PC-9 (cell line): ENCODE measurements at places on chromosomes 6 and 20.

DNA sequence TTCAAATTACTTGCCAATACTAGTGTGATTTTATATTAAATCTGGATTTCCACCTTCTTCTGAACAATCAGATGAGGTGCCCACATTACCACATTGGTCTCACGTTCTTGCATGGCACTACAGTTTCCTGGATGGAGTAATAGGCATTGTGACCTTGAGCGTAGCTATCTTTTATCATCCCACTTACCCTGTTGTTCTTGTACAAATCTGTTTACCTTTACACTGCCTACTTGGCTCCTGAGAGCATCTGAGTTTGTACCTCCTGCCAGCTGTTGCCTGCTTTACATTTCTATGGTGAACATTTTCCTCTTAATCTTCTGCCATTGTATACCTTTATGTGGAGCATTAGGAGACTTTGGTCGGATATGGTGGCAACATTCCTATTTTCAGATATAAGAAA is 90.7 kb downstream of the AKAP7 start:
- no peak for DNase-seq

GRCh38 chr6:141265756-141266623 is 866.7 kb upstream of the GJE1 start:
- no peak for DNase-seq

DNA sequence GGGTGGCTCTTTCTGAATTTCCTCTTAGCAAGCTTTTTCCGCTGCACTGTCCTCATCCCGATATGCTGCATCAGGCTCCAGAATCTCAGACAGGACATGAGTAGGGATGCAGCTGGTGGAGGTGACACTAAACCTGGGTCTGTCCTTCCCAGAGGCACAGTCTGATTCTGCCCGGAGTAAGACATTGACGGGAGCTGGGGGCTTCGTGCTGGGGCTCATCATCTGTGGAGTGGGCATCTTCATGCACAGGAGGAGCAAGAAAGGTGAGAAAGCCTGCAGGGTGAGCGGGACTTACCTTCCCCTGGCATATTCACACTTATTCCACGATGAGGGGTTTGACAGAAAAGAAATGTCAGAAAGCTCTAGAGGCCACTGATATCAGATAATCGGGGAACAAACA is 9.8 kb downstream of the HLA-DPB1 start:
- DNase-seq, result no peak

DNA sequence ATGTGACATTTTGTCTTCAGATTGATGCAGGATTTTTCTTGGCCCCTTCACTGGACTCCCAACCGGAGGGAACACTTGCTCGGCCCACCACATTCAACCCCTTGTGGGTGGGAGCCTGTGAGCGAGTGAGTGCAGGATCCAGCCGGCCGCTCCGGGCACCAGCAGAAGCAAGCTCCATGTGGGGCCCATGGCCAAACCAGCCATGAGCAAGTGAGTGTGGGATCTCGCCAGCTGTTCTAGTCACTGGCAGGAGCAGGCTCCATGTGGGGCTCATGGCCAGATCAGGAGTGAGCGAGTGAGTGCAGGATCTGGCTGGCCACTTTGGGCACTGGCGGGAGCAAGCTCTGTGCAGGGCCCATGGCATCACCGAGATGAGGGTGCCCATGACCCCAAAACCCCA is 42.6 kb downstream of the OSTM1 start:
- DNase-seq, result no peak

- DNase-seq, result no peak
Measured at GRCh38 chr6:64736421-64736950, 970.5 kb downstream of the EYS start.

DNA sequence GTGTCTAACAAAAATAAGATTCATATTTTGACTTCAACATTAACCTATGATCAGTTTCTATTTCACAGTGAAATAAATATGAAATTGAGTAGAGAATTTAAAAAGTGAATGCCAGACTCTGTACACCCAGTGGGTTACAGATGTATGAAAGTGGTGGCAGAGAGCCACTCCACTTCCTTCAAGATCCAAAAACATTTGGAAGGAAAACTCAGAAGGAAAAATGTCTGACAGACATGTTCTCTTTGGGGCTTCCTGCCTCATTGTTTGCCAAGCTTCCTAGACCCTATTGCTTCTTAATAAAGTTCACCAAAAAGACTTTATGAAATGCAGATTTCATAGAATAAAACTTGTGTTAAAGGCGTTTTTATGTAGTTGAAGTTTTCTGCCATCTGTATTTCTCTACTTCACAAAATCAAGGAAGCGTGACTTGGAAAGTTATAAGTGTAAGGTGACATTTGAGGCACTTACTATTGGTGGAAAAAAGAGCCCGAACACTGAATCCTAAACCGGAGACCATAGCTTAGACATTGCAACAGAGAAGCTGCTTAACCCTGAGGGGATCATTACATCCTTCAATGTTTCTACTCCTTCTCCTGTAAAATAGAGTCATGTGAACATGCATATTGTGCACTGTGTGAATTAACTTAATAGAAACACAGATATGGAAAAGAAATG is 12.8 kb downstream of the HMGCLL1 start:
- DNase-seq, result no peak

- no peak for DNase-seq
Measured at GRCh38 chr6:156943816-156944215, 166.6 kb downstream of the ARID1B start.

- no peak for DNase-seq
Measured at GRCh38 chr6:141484711-141485110, 648.0 kb upstream of the GJE1 start.

DNA sequence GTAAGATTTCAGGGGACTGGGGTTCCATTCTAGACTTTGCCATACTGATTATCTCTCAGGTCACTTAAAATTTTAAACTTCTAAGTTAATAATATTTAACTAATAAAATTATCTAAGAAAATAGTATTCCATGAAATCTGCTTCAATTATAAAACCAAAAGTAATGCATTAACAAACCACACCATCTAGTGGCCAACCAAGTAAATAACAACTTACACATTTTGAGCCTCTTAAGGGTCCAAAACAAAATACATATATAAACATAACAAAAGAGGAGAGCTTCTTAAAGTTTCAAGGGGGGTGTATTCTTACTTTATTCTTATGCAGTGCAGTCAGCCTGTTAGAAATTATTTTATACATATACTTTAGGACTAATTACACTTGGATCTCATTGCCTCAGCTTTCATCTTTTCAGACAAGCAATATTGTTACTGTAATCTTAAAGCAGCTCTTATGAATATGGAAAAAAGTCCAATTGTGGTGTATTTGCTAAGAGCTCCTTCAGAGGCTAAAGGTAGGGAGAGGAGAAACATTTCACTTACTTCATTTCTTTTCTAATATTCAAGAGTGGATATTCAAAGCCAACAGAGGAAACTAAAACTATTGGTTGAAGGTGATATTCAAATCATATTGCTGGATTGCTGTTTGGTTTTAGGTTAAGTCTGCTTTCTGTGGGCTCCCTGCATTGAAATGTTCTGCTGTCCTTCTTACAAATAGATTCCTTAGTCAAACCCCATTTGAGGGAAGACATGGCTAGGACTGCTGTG is 199.7 kb upstream of the SIM1 start:
- no peak for DNase-seq

DNA sequence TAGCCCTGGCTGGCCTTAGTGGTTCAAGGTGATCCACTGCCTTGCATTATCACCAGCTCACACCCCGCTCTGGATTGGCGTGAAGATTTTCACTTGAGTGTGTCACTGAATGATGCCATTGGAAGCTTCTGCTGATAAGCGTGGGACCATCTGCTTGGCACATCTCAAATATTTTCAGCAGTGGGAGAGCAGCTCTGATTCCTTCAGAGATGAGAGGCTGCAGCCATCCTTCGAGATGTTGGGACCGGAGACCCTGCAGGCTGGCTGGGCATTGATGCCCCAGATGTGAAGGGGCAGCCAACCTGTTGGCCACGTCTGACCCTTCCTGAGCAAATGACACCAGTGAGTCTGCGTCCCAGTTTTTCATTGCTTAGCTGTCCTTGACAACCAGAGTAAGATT is at the start of gene MAS1:
Gene MAS1, plus strand, starts transcription at position 197 of the 400 bp plus-strand sequence. CDS start 15,968 bp downstream, outside the sequence.
- DNase-seq, result no peak

DNA sequence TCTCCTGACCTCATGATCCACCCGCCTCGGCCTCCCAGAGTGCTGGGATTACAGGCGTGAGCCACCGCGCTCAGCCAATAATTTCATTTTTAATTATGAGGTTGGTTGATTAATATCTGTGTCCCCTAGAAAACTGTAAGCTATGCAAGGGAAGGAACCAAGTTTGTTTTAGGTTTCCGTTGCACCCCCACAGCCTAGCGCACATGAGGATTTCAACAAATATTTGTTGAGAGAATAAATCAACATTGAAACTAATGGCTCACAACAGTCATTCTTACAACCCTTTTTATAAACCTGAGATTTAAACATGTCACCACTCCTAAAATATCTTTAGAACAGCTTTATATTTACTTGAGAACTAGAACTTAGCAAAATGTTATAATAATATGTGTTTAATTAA is 114.0 kb upstream of the CARMIL1 start:
- DNase-seq, result no peak

- no peak for DNase-seq
Measured at GRCh38 chr6:105790635-105791034, 295.5 kb upstream of the PRDM1 start.

DNA sequence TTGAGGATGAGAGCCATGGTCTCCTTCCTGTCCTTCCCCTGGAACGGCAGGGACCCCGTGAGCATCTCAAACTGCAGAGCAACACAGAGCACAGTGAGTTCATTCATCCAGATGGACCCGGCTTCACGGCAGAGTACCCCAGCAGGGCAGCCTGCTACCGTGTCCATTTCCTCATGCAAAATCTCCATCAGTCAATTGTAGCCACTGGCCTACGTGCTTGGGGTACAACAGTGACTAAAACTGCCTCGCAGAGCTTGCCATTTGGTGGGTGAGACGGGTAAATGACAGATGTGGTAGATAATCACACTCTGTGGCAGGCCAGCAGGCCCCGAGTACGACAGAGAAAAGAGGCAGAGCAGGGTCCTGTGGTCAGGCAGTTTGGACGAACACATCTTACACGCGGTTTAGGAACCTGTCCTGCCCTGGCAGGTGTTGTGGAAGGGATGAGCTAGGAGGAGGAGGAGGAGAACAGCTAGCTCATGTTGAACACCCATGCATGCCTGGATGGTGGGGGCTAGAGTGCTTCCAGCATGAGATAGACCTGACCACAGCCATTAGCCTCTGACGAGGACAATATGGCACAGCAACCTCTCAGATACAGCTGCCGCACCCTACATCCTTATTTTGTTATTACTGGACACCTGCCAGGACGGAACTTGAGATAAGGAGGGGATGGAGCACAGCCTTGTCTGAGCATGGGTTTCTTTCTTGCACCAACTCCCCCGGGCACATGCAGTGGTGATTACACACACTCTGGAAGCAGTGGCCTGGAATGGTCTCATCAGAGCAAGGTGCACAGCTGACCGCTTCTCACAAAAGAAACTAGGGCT is 95.6 kb downstream of the RAMACL start:
- peak; percentile 46 for DNase-seq

DNA sequence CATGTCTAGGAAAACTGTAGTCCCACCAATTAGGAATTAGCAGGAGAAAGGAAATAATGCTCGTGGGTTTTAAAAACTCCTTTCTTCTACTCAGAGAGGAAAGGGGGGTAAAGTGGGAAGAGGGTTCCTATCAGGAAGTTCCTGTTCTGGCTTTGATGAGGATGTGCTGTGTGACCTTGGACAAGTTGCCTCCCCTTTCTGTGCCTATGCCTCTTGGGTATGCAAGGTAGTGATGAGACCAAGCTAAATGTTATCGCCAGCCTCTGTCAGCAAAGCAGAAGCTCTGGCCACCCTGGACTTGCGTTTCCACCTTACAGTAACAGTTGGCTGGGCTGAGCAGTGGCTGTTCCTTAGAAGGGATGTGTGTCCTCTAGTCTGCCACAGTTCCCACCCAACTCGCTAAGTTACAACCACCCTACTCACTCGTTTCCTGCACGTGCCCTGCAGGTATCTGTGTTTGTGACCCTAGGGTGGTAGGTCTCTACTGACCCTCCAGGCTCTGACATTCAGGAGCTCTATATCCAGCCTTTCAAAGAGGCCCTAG is 110.0 kb downstream of the PREX1 start:
- DNase-seq, result no peak

GRCh38 chr6:104768906-104769305 is 90.8 kb downstream of the HACE1 start:
- DNase-seq, result no peak

DNA sequence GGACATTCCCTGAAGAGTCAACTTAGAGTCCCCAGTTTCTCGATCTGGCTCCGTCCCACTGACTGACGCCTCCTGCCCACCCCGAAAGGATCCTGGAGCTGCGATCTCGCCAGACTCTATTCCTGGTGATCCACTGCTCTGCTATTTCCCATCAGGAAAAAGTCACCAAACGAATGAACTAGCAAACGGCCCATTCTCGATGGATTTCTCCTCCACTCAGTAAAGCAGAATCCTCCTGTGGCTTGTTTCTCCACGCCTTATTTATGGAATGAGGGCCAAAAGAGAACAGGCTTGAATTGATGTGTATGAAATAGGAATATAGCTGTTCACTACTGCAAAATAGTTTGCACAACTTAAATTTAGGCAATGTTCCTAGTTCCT is 5.4 kb downstream of the NKX2-4 start:
- no peak for DNase-seq
